Nephron progenitor cell (in vitro differentiated cells): ENCODE measurements at places on chromosomes 16 and 17.

DNA sequence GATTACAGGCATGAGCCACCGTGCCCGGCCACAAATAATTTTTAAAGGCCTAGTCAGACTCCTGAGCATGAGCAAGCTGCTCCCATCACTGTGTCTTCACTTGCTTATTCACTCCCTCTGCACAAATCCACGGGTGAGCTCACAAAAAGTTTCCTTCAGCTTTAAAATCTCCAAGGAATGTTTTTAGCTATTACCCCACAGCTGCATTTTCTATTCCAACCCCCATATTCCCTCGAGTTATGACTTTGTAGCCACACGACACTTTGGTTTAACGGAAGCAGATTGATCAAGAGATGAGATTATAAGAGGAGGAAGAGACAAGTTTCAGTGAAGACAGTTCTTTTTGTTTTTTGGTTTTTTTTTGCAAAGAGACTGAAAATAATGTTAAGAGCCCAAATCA lies 49.1 kb upstream of the SLC25A19 start:
- DNase-seq: no peak

GRCh38 chr16:89798126-89798525 lies 18.3 kb downstream of the FANCA start:
- no peak for DNase-seq

DNA sequence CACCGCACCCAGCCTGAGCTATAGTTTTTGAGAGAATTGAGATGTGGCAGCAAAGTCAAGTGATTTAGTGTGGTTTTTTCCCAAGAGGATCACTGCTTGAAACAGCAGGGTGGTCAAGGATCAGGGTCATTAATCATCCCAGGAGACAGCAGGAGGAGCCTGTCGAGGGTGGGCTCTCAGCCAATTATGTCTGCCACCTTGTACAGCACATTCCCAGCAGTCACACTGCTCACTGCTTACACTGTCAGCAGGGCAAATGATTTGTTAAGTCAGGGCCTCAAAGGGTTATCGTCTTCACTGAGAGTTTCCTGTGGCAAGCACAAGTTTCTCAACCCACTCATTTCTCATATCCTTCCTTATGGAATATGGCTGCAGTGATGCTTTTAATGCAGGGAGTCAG lies 13.2 kb downstream of the B3GNT9 start:
- peak; percentile 42 for DNase-seq

- no peak for DNase-seq
These were observed 4.8 kb downstream of the SCGB1C2 start for GRCh38 chr17:142102-142661.

DNA sequence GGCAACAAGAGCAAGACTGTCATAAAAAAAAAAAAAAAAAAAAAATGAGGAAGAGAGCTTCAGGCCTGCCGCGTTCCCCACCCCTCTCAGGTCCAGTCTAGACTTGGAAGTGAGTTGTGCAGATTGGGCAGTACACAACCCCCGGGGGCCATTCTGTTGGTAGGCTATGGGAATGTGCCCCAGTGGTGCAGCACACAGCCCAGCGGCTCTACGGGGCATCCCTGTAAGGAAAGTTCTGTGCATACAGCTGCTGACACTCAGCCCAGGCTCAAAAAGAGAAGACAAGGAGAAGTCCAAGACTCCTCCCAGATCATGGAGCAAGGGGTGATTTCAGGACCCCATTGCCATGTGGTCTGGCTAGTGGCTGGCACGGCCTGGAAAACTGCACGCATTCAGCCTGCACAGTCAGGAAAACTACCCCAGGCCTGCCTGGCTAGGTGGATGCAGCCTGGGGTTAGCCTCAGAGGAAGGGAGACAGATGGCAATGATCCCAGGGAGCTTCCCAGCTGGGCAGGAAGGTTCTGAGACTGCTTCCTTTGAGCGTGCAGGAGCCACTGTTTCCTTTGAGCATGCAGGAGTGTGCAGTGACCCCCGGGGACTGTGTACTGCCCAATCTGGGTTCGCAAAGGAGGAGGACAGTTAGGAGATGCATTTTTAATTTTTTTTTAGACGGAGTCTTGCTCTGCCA lies 44.8 kb downstream of the PECAM1 start:
- DNase-seq: no peak

DNA sequence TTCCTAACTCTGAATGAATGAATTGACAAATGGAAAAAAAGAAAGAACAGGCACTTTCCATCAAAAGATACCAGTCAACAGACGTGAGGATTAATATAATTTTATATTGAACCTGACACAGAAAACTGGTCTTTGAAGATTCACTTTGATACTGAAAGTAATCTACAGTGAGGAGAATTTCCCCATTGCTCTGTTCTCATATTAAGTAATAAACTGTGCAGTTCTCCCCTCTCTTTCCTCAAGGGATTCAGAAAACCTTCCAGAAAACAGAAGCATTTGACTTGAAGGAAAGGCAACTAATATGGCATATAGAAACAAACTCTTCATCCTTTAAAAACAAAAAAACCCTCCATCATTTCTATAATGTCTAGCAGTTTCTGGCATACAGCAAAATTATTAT lies 2.2 kb downstream of the TEX2 start:
- DNase-seq: no peak

DNA sequence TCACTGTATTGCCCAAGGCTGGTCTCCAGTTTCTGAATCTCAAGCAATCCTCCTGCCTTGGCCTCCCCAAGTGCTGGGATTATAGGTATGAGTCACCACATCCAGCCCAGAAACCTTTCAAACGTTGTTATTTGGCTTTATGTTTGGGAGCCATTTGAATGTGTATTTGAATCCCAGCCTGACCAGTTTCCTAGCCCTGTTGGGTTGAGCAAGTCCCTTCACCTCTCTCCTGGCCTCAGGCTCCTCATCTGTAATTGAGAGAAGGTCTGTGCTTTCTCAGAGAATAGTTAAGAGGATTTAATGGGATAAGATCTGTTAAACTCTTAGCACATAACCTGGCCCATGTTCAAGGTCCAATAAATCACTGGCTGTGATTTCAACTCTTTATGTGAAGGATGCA lies 385.8 kb upstream of the RBFOX1 start:
- DNase-seq: no peak

DNA sequence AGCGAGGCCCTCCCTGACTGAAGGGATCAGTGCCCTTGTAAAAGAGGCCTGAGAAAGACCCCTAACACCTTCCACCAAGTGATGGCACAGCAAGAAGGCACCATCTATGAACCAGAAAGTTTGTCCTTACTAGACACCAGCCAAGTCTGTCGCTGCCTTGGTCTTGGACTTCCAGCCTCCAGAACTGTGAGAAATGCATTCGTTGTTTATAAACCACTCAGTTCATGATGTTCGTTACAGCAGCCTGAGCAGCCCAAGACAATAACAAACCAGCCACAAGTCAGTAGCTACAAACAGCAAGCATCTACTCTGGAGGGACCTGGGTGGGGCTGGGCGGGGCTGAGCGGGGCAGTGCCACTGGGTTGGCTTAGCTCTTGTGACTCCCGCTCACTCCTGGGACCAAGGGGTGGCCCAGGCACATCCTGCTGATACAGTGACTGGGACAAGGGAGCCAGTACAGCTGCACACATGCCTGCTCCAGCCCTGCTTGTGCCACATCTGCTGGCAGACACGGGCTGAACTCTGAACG lies 234.9 kb downstream of the IRF8 start:
- no peak for DNase-seq

GRCh38 chr16:75589306-75589705 lies 23.1 kb downstream of the GABARAPL2 start:
- no peak for DNase-seq

DNA sequence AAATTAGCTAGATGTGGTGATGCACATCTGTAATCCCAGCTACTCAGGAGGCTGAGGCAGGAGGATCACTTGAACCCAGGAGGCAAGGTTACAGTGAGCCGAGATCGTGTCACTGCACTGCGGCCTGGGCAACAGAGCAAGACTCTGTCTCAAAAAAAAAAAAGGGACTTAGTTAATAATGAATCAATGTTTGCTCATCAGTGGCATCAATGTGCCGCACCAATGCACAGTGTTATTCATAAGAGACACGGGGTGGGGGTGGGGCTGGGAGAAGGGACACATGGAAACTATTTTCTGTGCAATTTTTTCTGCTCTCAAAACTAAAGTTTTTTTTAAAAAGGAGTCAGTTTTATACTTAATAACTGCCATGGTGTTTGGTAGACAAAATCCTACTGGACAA lies 6.8 kb upstream of the ATP2C2 start:
- no peak for DNase-seq

- DNase-seq: no peak
These were observed 10.2 kb upstream of the KRT20 start for GRCh38 chr17:40895106-40895730.

DNA sequence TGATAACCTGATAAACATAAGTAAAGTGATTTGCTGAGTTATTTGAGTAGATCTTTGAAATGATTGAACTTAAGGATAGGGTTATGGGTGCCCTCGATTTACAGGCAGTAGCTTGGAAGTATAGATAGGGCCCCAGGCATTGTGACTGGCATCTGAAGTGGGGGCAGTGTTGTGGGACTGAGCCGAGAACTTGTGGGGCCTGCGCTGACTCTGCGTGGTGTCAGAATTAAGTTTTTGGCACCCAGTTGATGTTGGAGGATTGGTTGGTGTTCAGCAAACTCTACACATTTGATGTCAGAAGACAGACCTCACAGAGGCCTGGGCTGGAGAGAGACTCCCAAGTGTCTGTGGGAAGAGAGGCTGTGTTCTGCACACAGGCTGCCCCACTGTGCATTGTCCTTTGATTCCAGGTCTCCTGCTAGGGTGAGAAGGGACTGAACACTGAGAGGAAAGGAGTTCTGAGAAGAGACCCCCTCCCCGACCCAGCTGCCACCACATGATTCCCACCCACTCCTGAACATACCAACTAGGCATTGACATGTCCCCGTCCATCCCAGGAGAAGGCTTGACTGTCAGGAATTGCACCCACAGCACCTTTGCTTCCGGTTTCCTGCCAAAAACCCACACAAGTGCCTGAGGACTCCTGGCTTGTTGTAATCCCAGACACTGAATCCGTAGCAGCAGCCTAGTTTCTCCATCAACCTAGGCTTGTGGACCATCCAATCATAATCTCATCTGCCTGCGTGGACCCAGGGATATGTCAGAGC lies 4.5 kb downstream of the ZNF267 start:
- no peak for DNase-seq

DNA sequence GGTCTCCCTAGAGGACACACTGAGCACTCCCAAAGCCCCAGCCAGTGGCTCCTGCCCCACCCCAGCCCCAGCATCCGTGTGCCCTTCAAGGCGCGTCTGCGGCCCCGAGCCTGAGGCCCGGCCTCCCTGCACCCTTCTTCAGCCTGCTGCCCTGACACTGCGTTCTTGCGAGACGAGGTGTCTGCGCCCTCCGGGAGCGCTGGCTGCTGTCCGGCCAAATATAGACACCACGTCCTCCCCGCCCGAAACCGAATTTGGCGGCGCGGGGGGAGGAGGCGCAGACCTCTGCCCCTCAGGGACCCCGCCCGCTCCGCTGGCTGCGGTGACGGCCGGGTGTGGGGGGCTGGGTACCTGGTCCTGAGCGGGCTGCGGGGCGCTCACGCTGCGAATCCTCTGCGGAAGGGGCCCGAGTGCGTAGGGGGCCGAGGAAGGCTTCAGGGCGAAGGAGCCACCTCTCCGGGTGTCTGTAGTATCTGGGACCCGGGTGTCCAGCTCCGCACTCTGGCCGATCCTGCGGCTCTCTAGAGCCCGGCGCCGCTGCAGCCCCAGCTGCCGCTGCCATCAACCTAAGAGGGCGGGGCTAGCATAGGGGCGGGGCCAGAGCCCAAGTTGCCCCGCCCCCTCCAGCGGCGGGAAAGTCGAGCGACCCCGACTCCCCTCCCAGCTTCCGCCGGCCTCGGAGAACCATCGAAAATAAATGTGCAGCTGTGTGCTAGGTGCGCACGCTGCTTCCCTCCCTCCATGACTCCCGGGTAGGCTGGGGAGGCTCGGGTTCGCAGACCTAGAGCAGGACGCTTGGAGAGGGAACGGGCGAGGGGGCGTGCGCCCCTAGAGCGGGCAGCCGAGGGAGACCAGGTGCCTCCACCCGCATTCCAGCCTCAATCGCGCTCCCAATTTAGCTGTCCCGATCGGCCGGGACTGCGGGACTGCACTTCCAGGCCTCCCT lies at the start of gene CORO6:
CORO6 (minus strand) TSS at position 576 of the 946 bp plus-strand sequence. CDS start 1,491 bp downstream, outside the sequence.
- DNase-seq: peak; percentile 89

DNA sequence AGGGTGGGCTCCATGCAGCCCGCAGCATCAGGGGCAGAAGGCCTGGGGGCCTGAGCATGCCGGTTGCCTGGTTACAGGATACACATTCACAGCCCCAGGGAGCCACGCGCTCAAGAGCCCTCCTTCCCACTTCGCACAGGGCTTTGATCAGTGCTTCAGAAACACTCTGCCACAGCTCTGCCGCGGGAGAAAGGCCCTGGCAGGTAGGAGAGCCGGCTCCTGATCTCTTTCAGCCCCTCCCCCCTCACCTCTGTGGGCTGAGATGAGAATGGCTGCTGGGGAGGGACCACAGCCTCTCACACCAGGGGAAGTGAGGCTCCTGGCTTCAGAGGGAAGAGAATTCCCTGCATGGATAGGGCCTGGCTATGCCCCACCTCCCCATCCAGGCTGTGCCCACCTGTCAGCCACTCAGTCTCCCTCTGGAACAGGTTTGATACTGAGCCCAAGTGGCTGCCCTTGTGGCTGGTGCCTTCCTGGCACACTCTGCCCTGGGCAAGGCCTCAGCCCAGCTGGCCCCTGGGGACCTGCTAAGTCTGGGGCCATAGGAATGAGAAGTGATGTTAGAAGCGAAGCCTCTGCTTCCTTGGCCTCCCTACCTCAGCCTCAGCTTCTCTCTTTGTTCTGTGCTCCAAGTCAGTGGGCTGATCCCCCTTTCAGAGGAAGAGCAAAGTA lies 8.6 kb downstream of the DOK4 start:
- no peak for DNase-seq

- DNase-seq: no peak
These were observed 21.0 kb upstream of the TNS4 start for GRCh38 chr17:40522250-40522960.

- DNase-seq: no peak
These were observed 189.8 kb downstream of the KATNIP start for GRCh38 chr16:27739606-27740357.

- DNase-seq: peak; percentile 53
These were observed 40.1 kb upstream of the RBBP6 start for GRCh38 chr16:24499193-24499814.

GRCh38 chr16:84786605-84787262 lies 33.1 kb upstream of the CRISPLD2 start:
- no peak for DNase-seq

GRCh38 chr17:77288115-77288619 lies 147.4 kb downstream of the SEC14L1 start:
- no peak for DNase-seq

- no peak for DNase-seq
These were observed 7.2 kb downstream of the SPPL2C start for GRCh38 chr17:45851873-45852272.

DNA sequence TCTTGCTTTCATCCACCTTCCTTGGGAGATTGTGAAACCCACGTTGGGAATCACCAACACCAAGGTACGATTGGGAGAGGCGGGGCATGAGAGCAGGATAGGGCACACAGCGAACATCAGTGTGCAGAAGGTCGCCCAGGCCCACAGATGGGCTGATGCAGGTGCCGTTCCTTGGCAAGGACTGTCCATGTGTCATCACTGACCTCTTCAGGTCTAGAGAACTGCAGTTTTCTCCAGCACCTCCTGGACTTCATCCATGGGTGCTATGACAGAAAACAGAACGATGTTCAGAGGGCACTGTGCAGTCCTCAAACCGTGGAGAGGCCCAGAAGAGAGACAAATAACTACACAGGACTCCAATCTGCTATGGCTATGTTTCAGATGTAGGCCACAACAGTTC lies 23.9 kb upstream of the TAT start:
- no peak for DNase-seq
